ENCODE measurements at places on chromosomes 7 and 10.

- DNase-seq = no peak
Observed at GRCh38 chr10:128549101-128549608, 422.9 kb upstream of the MKI67 start.

DNA sequence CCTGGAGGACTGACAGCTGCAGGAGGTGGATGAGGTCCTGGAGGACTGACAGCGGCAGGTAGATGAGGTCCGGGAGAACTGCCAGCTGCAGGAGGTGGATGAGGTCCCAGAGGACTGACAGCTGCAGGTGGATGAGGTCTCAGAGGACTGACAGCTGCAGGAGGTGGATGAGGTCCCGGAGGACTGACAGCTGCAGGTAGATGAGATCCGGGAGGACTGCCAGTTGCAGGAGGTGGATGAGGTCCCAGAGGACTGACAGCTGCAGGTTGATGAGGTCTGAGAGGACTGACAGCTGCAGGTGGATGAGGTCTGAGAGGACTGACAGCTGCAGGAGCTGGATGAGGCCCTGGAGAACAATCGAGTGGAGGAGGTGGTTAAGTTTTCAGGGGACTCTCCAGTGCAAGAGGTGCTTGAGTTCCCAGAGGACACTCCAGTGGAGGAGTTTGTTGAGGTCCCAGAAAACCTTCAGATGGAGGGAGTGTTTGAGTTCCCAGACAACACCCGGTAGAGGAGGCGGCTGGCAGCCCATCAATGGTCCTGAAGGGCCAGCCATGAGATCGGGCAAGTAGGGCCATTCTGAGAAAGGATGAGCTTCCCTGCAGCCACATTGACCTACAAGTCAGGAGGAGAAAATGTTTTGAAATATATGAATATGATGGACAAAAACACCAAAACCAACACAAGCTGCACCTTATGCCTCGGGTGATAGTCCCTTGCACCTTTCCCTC lies 4.7 kb upstream of the EIF5AL1 start:
- DNase-seq = no peak

DNA sequence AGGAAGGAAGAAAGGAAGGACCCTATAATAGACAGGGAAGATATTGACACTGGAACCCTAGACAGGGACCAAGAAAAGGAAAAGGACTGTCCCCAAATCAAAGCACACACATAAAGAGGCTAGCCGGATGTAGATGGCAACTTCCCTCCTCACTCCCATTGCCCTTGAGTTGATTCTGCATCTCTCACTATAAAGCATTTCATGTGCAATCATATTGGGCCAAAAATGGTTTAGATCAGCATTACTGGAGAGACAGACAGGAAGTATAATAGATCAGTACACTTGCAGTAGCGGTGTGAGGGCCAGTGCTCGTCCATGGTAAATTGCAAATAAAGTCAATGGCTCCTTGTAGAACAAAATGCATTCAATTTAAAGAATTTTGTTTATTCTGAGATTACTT lies 8.4 kb downstream of the IFIT3 start:
- no peak for DNase-seq

GRCh38 chr7:2853147-2853546 lies 9.0 kb upstream of the GNA12 start:
- no peak for DNase-seq

DNA sequence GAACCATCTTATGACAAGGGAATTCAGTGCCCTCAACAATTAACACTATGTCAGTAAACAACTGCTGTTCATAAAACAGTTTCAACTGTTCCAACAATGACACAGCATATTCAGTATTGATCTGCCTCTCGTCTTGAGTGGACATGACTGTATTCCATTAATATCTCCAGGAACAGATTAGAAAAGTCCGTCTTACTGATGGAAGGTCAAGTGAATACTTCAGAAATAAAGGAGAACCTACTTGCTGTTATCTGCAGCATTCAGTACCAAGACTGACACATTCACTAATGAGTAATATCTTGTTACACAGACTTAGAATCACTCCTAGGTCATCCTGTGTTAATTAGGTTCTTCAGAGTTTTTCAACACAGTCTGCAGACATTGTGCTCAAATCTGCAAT lies 12.1 kb downstream of the KBTBD2 start:
- DNase-seq = no peak

- no peak for DNase-seq
Observed at GRCh38 chr7:4713183-4713784, 31.2 kb downstream of the FOXK1 start.
